Stimulated activated effector memory CD8-positive, alpha-beta T cell treated with anti-CD3 and anti-CD28 coated beads, Interleukin-12 subunit alpha, Interleukin-12 subunit beta, amount 100 ng/mL, for 72 hours (primary cell): ENCODE measurements at places on chromosomes 12 and 14.
A peak's percentile ranks its signal among the peaks of the same experiment; 100 is the strongest.

GRCh38 chr12:89551747-89552146, 25.9 kb upstream of the POC1B start:
- DNase-seq = no peak

DNA sequence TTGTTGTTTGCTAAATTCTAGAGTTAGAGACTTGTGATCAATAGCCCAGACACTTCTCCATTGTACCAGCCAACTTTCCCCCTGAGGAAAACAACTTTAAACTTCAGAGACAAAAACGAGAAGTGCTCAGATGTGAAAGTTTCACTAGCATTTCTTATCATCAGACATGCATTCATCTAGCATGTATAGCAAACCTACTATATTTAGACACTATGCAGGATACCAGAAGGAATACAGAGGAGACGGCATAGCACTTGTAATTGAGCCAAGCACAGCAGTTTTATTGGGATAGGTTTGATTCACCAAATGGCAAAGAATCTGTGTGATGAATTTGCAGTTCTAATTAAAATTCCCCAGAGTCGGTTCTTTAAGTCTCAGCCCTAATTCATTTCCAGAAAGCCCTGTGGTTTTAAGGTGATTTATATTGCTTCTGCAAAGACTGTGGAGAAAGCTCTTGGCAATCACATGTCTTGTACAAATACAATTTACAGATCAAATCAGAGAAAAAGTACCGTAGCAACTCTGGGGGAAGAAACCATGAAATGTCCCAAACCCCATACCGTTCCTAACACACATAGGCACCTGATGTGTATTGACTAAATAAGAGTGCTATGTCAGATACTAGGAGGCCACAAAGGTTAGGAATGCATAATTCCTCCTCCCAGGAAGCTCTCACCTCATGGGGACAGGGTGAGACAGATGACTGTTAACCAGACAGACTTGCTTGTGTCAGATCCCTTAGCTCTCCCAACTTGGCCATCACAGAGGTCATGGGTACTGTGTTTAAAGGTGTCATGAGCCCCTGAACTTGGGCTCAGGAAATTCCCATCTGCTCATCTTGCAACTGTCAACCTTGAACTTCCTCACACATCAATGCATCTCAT, 69.6 kb upstream of the KRAS start:
- peak; percentile 55 for DNase-seq

DNA sequence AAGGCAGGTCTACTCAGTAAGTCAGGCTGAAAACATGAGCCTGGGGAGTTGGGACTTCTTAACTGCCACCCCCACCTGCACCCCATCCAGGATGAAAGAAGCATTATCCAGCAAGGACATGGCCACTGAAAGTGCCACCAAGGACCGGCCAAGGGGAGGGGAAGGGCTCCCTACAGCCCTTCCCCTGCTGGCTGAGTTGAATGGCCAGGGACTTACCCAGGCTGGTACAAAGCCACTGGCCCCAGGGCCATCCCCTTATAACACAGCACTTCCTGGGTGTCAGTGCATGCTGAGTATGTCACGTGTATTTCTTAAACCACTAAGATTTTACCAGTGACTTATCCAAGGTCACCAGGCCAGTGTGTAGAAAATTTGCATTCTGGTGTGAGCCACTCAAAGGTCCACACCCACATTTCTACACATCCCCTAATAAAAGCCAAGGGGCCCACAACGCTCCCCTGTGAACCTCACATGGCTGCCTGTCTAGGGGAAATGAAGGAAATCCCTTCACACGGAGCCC, 29.3 kb upstream of the ZFP36L1 start:
- no peak for DNase-seq

DNA sequence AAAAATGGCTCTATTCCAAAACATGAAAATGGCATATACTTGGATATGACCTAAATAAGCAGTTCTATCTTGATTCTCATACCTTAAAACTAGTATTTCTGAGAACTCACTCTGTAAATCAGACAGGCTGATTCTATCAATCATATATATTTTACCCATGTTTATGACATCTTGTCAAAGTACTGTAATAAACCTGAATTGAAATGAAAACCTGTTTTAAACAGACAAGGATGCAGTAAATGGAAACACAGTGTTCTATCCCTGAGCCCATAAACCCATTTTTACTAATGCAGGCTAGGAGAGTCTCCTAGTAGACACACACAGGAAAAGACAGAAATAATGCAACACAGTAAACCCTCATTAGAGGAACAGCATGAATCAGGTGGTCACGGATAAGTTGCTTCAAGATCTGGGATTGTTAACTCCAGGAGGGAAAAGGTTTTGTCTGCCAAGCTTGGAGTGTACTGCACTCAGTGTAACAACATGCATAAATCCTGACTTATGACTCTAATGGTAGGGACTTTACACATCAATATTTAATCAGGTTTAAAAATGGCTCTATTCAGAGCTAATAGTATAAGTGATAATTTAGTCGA, 93.6 kb upstream of the CPNE8 start:
- DNase-seq = no peak

- no peak for DNase-seq
These were observed 152.7 kb upstream of the EEA1 start for GRCh38 chr12:93081810-93082165.

- no peak for DNase-seq
These were observed 397.7 kb downstream of the MDGA2 start for GRCh38 chr14:47277703-47278102.

GRCh38 chr14:50343434-50343833, 31.3 kb downstream of the DMAC2L start:
- DNase-seq = no peak
